ENCODE measurements at places on chromosomes 12 and 14. TPM values are rescaled to one million over a fixed set of nuclear protein-coding genes. Genes with fewer than 3 reads are reported as not detected.

The TPPP2 gene
- total RNA-seq = not detected

The MMP19 gene
- total RNA-seq = 0.62 TPM

The SMCO3 gene
- not detected for total RNA-seq

The SLCO1C1 gene
- not detected for total RNA-seq

The CIDEB gene
- 0.22 TPM for total RNA-seq

The RDH12 gene
- total RNA-seq = 0.05 TPM
